Putamen (tissue), 1 donor: ENCODE measurements at places on chromosomes 12 and 14.

DNA sequence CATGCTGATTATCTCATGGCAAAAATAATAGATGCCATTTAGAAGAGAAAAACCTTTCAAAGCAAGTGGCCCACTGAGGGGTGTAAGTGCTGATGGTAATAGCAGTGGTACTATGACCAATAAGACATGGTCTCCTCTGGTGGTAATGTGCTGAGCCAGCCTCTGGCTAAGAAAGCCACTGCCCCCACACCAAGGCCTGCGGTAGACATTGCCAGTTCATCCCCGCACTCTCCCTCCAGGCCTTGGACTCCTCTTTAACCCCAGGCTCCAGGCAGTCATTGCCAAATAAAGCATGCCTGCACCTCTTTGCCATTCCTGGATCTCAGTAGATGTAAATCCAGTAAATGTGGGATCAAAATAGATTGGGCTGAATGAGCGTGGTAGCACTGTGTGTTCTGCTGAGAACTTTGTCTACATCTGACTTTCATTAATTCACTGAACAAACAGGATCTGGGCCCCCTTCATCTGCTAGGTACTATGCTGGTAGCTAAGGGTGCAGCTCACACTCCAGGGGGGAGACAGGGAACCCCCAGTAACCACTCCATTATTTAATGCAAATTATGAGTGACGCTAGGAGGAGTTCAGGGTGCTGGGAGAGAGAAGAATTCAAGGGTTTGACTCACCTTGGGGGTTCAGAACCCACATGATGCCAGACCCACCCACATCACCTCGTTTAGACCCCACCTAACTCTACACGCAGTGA, 89.3 kb downstream of the BCL11B start:
- peak; percentile 47 for DNase-seq

GRCh38 chr14:40362856-40363255, 930.6 kb upstream of the FBXO33 start:
- DNase-seq: no peak

DNA sequence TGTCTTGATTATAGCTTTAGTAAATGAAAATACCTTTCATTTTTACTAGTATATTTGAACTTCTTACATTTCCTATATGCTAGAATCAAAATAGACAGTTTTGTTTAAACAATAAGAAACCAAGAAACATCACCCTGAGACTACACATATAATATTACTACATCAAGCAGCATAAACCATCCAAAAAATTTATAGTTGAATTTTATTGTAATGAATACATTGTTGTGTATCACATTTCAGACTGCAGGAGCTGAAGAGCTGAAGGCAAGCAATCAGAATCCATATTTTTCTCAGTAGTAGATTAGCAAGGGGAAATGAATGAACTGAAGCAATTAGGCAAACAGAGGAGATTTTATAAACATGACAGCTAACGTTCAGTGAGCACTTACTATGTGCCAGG, 379.2 kb downstream of the BTG1 start:
- DNase-seq: no peak

DNA sequence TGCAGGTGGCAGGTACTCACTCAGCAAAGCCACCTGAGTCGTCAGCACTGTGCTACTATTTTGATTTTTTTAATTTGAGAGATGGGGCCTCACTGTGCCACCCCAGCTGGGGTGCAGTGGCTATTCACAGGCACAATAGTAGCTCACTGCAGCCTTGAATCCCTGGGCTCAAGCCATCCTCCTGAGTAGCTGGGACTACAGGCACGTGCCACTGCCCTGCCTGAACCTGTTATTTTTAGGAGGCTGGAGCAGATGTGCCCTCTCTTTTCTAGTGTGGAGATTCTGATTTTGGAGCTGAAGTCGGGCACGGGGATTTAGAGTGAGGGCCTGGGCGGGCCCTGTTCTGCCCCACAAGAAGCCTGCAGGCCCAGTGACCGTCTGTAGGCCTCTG, 17.3 kb downstream of the SLC25A47 start:
- DNase-seq: no peak

DNA sequence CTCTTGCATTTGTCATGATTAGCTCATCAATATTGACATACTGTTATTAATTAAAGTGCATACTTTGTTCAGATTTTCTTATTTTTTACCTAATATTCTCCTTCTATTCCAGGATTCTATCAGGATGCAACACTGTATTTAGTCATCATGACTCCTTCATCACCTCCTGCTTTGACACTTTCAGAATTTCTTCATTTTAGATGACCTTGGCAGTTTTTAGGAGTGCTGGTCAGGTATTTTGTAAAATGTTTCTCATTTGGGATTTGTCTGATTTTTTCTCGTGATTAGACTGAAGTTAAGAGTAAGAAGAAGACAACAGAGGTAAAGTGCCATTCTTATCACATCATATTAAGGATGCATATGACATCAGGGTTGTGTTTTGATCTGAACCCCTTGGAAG, 167.0 kb upstream of the FOXG1 start:
- no peak for DNase-seq

- DNase-seq: no peak
Observed at GRCh38 chr14:70171726-70172125, 17.0 kb downstream of the SLC8A3 start.

GRCh38 chr12:5456906-5457305, 25.0 kb downstream of the NTF3 start:
- no peak for DNase-seq

DNA sequence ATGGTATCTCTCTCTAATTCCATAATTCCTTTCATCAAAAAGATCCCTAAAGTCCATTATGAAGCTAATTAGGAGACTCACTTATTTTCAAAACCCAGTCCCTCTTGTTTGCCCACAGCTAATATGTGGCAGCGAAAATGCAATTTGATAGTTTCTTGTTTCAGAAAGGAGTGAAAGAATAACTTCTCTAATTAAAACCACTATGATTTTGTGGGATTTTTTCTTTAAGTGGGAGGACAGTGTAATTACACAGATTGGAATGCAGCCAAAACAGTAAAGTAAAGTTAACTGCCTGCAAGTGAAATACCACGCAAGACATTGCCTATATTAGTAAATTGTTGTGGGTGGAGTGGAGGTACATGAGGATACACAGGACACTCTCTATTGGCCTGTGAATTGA, 50.0 kb downstream of the PTPRO start:
- DNase-seq: peak; percentile 23

- DNase-seq: peak; percentile 55
Observed at GRCh38 chr14:26596543-26597061, 1.2 kb downstream of the NOVA1 start.

DNA sequence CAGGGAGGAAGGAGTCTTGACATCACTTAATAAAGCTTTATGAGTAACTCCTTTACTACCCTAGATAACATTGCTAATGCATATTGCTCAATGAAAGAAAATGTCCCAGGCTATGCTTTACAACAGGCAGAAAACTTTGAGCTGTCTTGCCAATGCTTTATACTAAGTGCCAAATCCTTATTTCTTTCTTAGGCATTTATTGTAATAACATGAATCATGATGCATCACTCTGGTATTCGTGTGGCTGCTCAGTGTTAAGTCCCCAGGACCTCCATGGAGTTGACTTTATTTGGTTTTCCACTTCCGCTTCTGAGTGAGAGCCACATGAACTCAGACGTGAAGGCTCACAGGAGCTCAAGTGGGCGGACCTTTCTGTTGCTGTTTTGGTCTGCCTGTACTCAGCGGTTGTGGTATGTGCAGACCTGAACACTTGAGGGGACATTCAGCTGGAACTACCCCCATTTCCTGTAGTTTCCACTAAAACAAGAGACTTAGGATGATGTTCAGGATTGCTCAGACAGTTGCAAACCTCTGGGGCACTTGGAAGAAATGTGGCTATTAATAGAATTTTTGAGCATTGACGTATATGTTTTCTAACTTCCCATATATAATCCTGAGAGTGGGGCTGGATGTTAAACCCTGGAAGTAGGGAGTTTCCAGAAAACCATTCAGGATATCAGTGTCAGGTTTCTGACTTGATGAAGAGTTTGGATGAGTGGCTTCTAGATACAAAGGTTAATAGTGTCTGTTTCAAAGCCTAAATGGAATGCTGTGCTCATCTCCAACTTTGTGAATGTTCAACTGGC, 258.6 kb downstream of the MSRB3 start:
- no peak for DNase-seq

DNA sequence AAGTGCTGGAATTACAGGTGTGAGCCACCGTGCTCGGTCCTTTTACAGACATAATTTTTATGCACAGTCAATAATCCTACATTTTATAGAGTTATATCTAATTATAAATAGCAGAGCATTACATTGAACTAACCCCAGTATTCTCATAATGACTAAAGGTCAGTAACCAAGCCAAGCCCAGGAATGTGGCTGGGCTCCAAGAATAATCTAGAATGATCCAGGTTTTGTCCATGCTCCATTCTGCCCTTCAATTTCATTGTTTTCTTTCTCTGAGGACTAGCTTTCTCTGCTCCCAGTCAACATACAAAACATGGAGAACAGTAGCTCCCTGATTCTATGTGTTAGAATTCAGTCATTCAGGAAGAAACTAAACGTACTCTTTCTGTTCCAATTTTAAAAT, 92.1 kb upstream of the KRR1 start:
- no peak for DNase-seq

DNA sequence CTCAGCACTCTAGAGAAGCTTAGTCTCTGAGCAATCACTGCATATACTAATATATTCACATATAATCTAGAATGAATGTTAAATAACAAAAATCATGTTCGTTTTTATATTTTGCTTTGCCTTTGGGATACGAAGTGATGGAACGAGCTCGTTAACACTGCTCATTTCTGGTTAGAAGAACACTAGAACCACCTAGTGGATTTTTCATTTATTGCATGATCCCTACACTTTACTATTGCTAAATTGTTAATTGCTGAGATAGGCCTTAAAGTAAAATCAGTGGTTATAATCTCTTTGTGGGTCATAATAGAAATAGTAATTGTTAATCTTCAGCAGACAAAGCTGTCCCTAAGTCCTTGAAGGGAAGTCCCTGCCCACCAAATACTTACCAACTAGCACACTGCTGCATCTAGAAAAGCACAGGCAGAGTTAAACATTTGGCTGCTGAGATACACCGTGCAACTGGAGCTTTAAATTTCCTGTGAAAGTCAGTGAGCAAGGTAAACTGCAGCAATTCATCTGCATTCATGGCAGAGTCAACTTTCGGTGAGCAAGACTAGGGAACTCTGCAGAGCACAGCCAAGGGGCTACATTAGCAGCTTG, 353.7 kb downstream of the APAF1 start:
- DNase-seq: peak; percentile 61

- peak; percentile 3 for DNase-seq
Observed at GRCh38 chr14:70563869-70564268, 29.1 kb upstream of the ADAM20 start.

- DNase-seq: no peak
Observed at GRCh38 chr14:31489691-31490090, 1.9 kb upstream of the GPR33 start.

DNA sequence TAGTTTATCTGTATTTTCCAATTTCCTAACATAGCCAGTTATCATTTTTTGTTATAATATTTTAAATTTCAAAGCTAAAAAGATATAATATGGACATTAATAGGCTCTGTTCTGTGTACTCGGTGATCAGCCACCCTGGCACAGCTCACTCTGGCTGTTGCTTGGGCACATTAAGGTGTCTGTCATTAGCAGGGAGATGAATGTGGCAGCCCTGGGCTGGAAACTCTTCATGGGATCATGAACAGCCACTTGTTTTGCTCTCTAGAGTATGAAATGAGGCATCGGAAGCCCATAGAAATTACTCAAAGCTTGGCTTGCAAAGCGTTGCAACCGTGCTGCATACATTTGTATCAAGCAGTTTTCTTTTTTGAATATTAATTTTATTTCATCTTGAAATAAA, 233.2 kb downstream of the DACT1 start:
- DNase-seq: no peak

DNA sequence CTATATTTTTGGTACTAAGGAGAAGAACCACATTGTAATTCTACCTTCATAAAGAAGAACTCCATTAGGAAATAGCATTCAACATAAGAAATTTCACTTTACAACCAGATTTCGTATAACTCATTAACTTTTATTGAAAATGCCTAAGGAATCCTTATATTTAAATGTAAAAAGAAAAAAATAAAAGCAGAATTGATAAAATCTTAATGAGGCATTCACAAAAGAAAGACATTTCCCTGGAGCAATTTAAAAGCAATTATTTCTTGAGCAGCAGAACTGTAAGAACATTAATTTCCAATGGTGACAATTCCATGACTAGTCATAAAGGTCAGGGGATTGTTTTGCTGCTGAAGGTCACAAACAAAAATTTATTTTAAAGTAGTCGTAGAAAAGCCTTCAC, 1192.8 kb upstream of the TMEM132C start:
- DNase-seq: no peak

- DNase-seq: no peak
Observed at GRCh38 chr12:9227950-9228349, 19.8 kb upstream of the PZP start.

GRCh38 chr12:53950437-53950773, 4.3 kb upstream of the HOXC12 start:
- DNase-seq: no peak

DNA sequence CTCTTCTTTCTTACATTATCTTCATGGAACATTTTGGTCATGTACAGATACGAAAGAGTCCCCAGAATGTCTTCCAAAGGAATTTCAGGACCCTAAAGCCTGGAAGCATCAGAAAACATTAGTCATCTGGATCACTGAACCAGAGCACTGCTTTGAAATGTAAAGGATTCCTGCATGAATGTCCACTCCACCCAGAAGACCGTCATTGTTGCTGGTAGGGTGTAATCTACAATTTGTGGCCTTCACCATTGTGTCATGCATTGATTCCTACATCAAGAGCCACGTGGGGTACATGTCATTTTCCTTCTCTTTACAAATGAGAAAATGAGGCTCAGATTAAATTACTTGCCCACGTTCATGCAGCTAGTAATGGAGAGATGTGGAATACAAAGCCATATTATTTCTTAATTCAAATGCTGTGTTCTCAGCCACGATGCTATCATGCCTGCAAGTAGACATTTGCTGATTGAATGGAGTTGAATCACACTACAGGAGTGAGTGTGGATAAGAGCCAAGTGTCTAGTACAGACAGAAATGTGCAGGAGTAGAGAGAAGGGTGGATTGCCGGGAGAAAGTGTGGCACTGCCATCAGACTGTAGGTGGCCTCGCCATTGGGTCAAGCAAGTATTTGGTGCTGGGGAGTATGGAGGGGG, 231.2 kb downstream of the C12orf75 start:
- no peak for DNase-seq

DNA sequence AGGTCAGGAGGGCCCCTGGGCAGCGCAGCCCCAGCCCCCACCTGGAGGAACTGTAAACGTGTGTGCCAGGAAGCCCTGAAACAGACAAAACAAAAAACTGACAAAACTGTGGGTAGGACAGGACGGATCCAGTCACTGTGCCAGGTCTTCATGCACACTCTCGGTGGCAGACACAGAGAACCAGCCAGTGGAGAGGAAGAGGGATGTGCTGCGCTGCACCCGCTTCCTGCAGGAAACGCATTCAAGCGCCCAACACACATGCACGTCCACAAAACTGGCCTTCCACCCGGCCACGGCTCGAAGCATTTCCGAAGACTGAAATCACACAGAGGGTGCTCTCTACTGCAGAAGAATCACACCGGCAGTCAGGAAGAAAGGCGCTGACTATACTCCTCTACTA, 16.9 kb downstream of the BRF1 start:
- DNase-seq: no peak

GRCh38 chr12:2306735-2307134, 253.9 kb downstream of the CACNA1C start:
- DNase-seq: no peak

GRCh38 chr14:100710391-100710790, 16.3 kb upstream of the DLK1 start:
- DNase-seq: no peak

- peak; percentile 74 for DNase-seq
Observed at GRCh38 chr12:15116086-15116485, 105.1 kb downstream of the RERG start.
